ENCODE measurements at places on chromosomes 2 and 18. TPM values are rescaled to one million over a fixed set of nuclear protein-coding genes. Genes with fewer than 3 reads are reported as not detected.

GRCh38 chr2:182866461-182867406 lies at the start of gene FRZB:
Gene FRZB (minus strand): TSS chr2:182866637. CDS start chr2:182866552, 85 bp downstream.
- DNase-seq = no peak

DNA sequence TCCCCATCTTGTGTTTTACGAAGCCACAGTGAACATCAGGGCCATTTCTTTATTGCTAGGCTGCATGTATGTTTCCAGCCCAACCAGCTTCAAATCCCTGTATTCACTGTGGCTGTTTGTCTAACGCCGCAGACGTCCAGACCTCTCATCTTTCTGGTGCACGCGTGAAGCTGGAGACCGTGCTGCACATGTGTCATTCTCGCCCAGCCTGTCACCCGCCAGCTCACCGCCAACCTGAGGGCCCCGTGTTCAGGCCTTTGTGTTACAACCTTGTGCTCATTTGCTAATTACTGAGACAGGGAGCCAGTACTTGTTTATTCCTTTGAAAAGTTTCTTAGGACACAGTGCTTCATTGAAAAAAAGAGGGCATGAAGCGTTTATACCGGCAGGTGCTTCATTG lies 21.4 kb downstream of the SALL3 start:
- no peak for DNase-seq

GRCh38 chr18:45241271-45241670 lies 374.0 kb upstream of the SLC14A2 start:
- no peak for DNase-seq

DNA sequence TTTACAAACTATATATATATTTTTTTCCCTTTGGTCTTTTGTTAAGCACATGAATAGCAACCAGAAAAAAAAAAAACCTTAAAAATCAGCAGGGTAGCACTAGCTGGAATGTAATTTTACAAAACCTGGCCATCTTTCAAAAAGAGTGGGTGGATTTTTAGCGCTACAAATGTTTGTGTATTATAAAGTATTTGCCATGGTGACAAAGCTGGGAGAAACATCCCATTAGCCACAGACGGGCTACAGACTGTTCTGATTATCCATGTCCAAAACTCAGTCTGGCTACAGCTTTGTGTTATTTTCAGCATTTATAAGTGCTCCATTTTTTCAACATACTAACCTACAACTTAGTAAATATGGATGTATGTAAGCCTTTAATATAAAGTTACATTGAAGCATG lies 249.5 kb upstream of the TANK start:
- DNase-seq = no peak

DNA sequence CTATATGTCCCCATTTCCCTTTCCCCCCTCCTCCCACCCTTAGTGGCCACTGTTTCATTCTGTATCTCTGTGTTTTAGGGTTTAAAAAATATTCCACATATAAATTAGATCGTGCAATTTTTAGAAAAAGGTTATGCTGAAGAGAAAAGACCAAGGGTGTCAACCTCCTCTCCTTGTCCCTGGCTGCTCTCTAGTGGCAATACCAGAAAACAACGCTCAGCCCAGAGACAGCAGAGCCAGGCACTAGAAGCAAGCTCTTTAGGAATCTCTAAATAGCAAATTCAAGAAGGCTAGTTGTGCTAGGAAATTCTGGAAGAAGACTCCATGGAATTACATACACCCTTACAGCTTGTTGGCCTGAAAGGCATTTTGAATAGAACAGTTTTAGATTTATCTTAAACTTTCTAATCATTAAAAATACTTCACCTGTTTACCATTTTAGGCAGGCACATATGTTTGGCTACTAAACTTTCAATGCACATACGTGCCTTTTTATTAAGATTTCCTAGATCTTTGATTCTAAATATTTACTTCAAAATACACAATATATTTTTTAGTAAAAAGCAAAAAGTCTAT lies 35.1 kb upstream of the RASGRP3 start:
- DNase-seq = no peak

DNA sequence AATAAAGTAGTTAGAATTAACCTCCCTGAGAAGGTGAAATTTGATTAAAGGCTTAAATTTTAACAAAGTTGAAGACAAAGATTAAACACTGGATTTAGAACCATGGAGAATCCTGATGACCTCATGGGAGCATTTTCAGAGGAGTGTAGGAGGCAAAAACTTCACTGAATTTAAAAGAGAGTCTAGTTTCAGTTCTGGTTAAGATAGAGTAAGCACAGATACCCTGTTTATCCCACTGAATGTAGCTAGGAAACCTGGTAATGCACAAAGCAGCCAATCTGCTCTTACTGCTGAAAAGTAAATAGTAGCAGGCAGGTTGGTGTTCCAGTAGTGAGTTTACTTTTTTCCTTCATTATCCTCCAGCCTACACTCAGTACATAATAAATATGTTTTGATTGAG lies 654.9 kb upstream of the SYT4 start:
- no peak for DNase-seq

The STARD6 gene
- not detected for total RNA-seq

- no peak for DNase-seq
These were observed 104.6 kb downstream of the UNC80 start for GRCh38 chr2:209876211-209876610.

- DNase-seq = no peak
These were observed 126.3 kb downstream of the ALPK2 start for GRCh38 chr18:58502628-58503027.

GRCh38 chr18:34590503-34590902 lies 119.6 kb upstream of the DTNA start:
- no peak for DNase-seq

- DNase-seq = no peak
These were observed 20.4 kb downstream of the GPC1 start for GRCh38 chr2:240455647-240456446.

DNA sequence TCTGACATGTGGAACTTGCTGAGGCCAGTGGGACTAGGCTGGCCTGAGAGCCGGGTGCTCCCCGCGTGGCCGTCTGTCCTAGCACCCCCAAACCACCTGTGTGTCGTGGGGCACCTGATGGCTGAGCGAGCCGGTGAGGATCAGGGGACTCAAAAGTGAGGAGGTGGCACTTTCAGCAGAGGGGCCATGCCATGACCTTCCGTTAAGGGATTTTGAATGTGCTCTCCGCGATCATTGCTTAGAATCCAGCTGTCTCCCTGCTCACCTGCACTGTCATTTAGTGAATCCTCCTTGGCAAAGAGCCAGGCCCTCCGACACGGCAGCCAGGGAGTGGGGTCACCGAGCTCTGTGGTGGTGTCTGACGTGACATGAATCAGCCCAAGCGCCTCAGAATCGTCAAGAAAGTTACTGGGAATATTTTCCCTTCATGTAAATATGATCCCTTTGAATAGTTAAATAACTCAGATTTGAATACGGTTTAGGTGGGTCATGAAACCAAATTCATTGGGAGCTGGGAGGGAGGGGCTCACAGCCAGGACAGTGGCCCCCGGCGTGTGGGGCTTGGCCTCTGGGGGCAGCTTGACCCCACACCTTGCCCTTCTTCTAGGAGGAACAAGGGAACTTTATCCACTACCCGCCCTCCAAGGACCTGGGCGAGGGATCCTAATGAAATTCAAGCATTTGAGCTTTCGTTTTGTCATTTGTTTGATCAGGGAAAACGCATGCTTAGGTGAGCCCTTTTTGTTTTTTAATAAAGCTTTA lies 9.5 kb downstream of the NFATC1 start:
- DNase-seq = no peak

- DNase-seq = no peak
These were observed 2.3 kb downstream of the RNF103 start for GRCh38 chr2:86621280-86621943.

The MRPL30 gene
- 39.7 TPM for total RNA-seq

DNA sequence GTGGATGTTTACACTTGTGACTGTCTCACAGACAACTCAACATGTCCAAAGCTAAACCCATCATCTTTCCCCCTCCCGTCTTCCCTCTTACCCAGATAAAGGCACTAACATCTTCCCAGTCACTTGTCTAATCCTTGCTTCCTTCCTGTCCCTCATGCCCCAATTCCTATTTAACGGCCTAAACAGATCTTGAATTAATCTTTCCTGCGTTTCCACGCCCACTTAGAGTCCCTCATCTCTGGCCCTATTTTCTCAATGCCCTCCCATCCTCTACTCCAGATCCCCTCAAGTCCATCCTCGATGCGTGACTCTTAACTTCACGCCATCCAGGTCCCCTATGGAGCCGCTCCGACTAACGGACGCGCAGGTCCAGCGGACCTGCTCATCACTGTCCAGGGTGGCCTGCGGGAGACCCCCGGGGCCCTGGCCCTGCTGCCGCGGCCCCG lies 682 bp upstream of the SCLY start:
- no peak for DNase-seq

- DNase-seq = no peak
These were observed 24.3 kb upstream of the PSME4 start for GRCh38 chr2:53994818-53995808.

DNA sequence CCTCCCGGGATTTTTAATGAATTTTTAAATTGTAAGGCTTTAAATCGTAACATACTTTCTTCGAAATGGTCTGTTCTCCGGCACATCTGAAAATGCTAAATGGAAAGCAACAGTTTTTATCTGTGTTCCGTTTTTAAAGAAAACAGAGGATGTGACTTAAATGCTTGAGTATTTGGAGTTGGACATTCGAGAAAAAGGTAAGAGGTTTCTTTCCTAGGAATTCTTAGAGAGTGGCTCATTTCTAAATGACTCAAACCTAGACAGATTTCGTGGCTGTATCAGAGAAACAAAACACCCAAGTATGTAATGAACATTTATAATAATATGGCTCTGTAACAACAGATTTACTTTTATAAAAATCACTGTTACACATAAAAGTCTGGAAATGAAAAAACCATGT lies 177.6 kb upstream of the CCDC68 start:
- peak; percentile 3 for DNase-seq

The TMEM17 gene
- total RNA-seq = 2.5 TPM

GRCh38 chr2:234677758-234678538 lies 181.1 kb upstream of the ARL4C start:
- DNase-seq = no peak

DNA sequence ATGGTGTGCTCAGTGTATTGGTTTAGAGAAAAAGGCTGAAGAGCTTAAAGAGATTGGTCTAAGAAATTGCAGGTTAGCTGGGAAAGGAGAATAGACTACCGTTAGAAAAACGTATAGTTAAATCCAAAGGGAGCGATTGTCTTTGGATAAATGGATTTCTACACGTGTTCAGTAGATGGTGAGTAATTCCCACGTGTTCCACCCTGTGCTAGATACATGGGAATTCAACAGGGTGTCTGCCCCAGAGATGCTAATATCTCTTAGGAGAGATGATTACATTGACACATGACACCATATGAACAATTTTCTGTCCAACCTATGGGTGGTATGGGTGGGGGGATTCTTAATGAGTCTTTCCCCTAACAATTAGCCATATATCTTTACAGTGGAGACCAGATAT lies 99.8 kb downstream of the TDRD15 start:
- no peak for DNase-seq

GRCh38 chr2:149357058-149357457 lies 26.7 kb downstream of the LYPD6 start:
- DNase-seq = no peak

- DNase-seq = no peak
These were observed 147.7 kb upstream of the PKDCC start for GRCh38 chr2:41900101-41900577.

The CYTIP gene
- 0.82 TPM for total RNA-seq

- no peak for DNase-seq
These were observed 179.6 kb downstream of the RNF144A start for GRCh38 chr2:7096726-7097352.

The CASP8 gene
- 16.9 TPM for total RNA-seq

The ALPP gene
- total RNA-seq = not detected

The ZNF396 gene
- total RNA-seq = 0.53 TPM

- no peak for DNase-seq
These were observed 266.3 kb downstream of the MREG start for GRCh38 chr2:215746887-215747615.
